HFFc6 (cell line): ENCODE measurements at places on chromosomes 3 and 15. TPM values are rescaled to one million over a fixed set of nuclear protein-coding genes. Genes with fewer than 3 reads are reported as not detected.

SNAP23 gene
- total RNA-seq, result 54.3 and 67.5 TPM in 2 replicates

DNA sequence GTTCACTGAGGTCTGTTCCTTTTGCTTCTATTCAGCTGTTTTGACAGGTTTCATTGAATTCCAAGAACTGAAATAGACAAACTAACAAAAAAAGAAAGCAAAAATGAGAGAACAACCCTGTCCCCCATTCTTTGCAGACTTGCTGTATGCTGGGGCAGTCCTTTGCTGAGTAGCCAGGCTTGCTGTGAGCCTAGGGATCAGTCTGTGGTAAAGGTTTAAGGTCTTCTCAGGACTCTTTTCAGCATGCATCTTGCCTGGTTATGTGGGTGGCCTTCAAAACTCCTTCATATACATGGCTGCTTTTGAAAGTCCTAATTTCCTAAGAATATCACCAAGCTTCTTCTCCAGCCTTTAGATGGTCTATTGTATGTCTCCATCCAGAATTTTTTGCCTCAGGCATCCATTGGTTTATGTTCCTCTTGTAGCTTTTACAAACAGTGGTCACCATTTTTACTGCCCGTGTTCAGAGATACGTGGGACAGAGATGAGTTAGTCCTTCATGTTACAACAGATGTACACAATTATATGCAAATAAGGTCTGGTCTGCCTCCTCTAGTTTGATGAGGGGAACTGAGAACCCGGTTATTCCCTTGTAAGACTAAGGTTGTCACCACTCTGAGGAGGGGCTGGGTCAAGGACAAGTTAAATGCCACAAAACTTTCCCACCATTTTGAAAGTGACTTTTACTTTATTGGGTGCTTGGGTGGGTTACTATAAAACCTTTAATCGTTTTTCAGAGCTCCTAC lies 41.4 kb downstream of the SACM1L start:
- DNase-seq, result no peak
- peaks cover 15% of the 10 kb centered on the region for H3K4me1 ChIP-seq
- H3K4me3 ChIP-seq, result no peak overlapping the region
- no peak overlapping the region for H3K27ac ChIP-seq
- H3K36me3 ChIP-seq, result peaks cover 35% of the 10 kb centered on the region

DNA sequence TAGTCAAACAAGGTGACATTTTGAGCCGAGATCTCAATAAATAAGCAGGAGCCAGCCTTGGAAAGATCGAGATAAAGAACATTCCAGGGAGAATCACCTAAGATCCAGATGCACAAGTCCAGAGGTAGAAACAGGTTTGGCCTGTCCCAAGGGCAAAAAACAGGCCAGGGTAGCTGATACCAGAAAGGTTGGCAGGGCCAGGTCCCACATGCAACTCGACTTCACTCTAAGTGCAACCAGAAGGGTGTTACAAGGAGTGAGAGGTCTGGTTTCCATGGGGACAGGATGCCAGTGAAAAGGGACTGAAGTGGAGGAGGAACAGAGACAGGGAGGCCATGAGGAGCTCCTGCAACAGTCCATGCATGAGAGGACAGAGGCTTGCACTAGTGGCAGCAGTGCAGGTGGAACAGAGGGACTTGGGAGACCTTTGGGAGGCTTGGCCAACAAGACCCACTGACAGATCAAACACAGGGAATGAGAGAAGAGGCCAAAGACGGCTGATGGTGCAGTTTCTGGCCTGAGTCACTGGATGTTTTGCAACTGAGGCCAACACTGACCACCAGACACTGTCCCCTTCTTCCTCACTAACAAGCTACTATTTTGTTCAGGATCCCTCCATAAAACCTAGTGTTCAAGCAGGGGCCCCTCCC lies 5.2 kb downstream of the TPRA1 start:
- peak overlapping the region; percentile 71 for H3K27ac ChIP-seq
- no peaks in the 10 kb centered on the region; the same call in 1 of the 2 replicates for H3K36me3 ChIP-seq
- DNase-seq, result no peak
- H3K27me3 ChIP-seq, result no peaks in the 10 kb centered on the region; the same call in 1 of the 2 replicates
- no peak overlapping the region for H3K4me3 ChIP-seq
- H3K4me1 ChIP-seq, result peaks cover 35% of the 10 kb centered on the region

DNA sequence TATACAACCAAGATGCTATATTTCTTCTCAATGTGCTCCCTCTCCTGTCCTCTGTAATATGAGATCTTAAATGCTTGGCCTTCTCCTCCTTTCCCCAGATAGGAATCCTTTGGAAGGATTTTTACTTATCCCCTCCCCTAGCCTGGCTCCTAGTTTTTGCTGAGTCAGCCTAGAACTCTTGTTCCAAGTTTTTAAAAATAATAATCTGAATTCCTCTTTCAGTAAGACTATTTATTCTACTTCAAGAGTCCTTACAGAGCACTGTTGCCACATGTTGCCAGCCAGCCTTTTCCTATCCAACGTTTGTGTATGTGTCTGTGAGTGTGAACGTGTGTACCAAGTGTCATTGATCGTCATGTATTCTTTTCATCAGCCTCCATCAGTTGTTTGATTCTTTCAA lies 11.0 kb upstream of the KCNMB2 start:
- no peaks in the 10 kb centered on the region for H3K36me3 ChIP-seq
- no peaks in the 10 kb centered on the region for H3K4me1 ChIP-seq
- H3K27me3 ChIP-seq, result no peaks in the 10 kb centered on the region
- no peak overlapping the region for H3K27ac ChIP-seq
- no peak for DNase-seq

- H3K27ac ChIP-seq, result no peak overlapping the region
- peaks cover 27% of the 10 kb centered on the region for H3K27me3 ChIP-seq
- peaks cover 4% of the 10 kb centered on the region for H3K36me3 ChIP-seq
- DNase-seq, result no peak
Measured at GRCh38 chr3:128435058-128435457, 31.6 kb downstream of the DNAJB8 start.

DNA sequence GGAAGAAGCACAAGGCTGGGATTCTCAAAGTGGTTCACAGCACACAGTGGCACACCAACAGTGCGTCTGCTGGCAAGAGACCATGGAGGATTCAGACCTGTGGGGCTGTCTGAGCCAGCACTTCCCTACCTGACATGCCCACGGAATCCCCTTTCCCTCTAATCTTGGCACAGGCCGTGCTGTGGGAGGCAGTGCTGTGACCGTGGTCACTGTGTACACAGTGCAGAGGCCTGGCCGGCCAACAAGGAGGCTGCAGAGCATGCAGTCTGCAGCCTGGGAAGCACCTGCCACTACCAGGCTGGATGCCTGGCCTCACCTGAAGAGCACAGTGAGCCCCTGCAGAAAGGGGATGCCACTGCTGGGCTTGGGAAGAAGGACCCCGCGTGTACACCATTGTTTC lies 301.0 kb upstream of the LYSMD4 start:
- no peak overlapping the region for H3K4me3 ChIP-seq
- H3K27ac ChIP-seq, result no peak overlapping the region
- no peak for DNase-seq
- peaks cover 3% of the 10 kb centered on the region; the same call in 1 of the 2 replicates for H3K36me3 ChIP-seq
- H3K4me1 ChIP-seq, result peaks cover 26% of the 10 kb centered on the region; the same call in 1 of the 2 replicates
- H3K27me3 ChIP-seq, result no peaks in the 10 kb centered on the region; the same call in 1 of the 2 replicates

GRCh38 chr15:77028451-77029165 lies 33.7 kb downstream of the PSTPIP1 start:
- H3K27ac ChIP-seq, result no peak overlapping the region
- no peak for DNase-seq
- no peaks in the 10 kb centered on the region for H3K36me3 ChIP-seq
